ENCODE measurements at places on chromosomes 6 and 20.

DNA sequence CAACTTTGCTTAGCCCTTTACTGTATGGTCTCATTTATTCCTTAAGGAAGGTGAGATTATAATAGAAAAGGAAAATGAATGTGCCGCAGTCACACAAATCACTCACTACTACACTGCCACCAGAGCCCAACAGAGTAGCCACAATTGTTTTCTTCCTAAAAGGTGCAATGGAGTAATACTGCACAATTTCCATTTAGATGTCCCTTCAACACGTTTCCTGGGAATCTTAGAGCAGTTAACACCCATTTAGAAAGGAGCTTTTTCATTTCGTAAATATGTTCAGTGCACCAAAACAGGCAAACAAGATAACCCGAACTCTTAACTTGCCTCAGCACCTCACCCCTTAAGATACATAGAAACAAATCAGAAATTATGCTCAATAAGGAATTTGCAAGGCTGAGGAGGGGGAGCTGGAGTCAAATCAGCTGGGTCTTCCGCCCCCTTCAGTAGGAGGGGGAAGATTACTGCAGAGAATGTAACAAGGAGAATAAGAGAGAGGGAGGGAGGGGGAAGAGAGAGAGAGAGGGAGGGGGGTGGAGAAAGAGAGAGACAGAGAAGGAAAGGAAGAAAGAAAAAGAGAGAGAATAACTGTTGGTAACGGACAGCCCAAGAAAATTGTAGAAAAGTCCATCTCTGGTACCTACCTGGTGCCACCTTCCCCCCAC, 155.5 kb downstream of the BCAS1 start:
- DNase-seq: peak; percentile 37

DNA sequence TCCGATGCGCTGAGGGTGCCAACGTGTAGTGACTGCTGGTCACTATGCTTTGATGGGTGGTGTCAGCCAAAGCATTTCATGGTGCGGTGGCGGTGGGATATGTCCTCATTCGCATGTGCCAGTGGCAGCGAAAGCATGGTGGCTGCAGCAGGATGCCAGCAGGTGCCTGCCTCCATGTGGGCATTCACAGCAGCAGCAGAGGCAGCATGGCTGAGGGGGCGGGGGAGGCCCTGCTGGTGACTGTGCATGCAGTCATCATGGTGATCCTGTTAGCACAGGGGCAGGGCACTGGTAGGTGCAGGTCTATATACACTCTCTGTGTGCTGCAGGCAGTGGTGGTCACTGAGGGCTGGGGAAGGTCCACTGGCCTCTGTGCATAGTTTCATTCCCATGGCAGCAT, 22.0 kb downstream of the FIG4 start:
- no peak for DNase-seq

DNA sequence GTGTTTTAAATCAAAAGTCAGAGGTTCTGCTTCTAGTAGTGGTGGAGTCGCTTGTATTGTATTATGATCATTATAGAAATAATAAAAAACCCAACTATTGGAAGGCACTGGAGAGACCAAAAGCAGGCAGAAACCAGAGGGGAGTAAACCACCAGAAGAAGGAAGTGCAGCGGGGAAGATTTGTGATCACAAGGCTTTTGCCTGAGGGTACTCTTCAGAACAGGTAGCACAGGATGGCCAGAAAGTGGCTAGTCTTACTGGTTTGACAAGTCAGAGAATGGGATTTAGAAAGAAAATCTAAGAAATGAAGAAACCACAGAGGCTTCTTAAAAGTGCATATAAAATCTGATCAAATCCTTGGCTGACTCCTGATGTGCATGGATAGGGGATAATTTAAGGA, 24.0 kb downstream of the MAPK13 start:
- DNase-seq: no peak

GRCh38 chr6:167861424-167861823, 34.7 kb downstream of the AFDN start:
- no peak for DNase-seq

GRCh38 chr6:72616406-72617015, 5.4 kb upstream of the KCNQ5 start:
- no peak for DNase-seq
